ENCODE measurements at places on chromosomes 2 and 18. TPM values are rescaled to one million over a fixed set of nuclear protein-coding genes. Genes with fewer than 3 reads are reported as not detected.

DNA sequence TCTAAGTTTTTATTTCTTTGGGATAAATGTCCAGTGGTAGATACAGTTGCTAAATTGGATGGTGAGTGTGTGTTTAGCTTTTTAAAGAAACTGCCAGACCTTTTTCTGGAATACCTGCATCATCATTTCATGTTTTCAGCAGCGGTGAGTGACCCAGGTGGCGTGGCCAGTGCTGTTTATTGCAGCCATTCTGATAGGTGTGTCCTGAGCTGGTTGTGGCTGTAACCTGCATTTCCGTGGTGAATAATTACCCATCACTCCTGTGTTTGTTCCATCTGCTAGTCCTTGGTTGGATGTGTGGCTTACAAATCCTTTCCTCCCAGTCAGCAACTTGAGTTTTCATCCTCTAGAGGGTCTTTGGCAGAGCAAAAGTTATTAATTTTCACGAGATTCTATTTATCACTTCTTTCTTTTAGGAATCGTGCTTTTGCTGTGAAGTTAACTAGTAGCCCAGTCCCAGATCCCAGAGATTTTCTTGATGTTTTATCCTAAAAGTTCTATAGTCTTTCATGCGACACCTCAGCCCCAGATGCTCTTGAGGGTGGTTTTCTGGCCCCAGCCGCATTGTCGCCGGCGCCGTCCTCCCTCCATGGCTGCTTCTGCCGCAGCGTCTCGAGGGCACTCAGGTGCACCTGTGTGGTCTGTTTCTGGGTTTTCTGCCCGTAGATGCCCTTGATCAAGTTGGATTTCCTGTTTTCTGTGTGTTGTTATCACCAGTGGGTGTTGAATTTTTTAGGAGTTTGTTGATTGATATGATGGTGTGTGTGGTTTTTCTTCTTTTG lies 44.9 kb downstream of the CTDP1 start:
- no peak for DNase-seq

Gene VSNL1
- 6.1 TPM for polyA plus RNA-seq

Gene HOXD3
- 21.4 TPM for polyA plus RNA-seq

Gene DNAJC5G
- 0.47 TPM for polyA plus RNA-seq
